Activated CD4-positive, alpha-beta T cell treated with anti-CD3 and anti-CD28 coated beads, Interleukin-2, amount 50 U/mL, for 16 hours (primary cell): ENCODE measurements at places on chromosomes 12 and 14.

DNA sequence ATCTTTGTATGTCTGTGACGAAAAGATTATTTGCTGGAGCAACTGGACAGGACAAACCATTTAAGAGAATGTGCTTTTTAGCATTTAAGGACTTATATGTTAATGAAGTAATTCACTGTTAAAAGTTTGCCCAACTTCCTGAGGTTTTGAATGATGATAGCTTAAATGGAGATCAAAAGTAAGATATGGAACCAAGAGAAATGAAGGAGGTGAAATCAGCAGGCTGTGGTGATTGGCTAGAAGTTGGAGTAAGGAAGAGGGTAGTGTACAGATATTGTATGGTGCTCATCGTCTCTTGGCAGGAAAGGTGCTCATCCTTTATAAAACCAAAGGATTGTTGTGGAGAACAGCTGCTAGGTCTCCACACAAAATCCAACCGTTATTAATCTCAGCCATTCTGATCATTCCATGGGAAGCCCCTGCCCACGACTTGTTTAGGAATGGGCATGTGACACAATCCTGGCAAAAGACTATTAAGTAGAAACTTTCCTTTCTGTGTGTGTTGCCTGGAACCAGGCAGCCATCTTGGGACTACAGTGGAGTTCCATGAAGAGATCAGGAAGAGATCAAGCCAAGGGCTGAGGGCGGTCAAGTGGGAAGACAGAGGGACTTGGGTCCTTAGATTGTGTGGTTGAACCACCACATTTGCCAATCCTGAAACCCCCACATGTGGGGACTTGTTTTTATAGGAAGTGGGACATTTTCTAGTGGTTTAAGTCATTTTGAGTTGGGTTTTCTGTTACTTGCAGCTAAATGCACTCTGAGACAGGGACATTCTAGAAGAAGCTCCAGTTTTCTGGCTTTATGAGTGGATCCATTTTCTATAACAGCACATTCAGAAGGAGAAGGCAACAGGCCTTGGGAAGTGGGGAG lies 56.8 kb upstream of the CHST11 start:
- no peak for DNase-seq

DNA sequence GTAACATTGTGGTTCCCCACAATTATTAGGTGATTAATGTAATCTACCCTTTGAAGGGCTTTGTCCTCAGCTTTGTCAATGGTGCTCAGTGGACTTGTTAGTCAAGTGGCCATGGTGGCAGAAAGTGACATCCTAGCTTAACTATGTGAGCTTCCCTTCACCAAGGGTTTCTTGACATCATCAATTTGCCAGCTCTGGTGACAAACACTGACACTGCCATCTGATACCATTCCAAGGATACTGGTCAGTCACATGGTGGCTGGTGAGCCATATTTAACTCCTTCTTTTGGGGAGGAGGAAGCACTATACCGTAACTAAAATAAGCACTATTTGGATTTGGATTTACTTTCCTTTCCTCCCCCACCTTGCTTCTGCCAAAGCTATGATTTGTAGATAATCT lies 115.7 kb downstream of the IGF1 start:
- no peak for DNase-seq

DNA sequence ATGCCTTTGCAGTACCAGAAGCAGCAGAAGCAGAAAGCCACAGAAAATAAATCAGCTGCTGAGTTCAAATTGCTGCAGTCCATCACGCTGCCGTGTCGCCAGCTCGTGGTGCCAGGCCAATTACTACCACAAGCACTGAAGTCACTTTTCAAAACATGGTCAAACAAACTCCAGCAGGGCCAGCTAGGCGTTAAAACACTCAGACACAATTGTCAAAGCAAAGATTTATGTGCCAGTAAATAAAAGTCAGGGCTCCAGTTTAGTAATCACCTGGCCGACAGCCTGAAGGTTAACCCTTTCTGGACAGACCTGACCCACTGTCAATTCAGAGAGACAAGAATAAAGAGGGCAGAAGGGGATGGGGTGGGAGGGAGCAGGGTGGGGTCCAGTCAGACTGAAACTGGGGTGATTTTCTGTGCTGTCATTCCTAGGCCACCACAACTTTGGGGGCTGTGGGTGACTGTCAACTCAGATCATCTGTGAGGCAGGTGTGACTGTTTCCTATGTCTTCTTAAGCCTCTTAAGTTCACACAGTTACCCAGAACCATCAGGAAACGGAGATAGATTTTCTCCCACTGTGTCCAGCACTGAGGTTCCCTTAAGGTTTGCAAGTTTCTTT lies 109.8 kb upstream of the FUT8 start:
- DNase-seq, result peak; percentile 93

DNA sequence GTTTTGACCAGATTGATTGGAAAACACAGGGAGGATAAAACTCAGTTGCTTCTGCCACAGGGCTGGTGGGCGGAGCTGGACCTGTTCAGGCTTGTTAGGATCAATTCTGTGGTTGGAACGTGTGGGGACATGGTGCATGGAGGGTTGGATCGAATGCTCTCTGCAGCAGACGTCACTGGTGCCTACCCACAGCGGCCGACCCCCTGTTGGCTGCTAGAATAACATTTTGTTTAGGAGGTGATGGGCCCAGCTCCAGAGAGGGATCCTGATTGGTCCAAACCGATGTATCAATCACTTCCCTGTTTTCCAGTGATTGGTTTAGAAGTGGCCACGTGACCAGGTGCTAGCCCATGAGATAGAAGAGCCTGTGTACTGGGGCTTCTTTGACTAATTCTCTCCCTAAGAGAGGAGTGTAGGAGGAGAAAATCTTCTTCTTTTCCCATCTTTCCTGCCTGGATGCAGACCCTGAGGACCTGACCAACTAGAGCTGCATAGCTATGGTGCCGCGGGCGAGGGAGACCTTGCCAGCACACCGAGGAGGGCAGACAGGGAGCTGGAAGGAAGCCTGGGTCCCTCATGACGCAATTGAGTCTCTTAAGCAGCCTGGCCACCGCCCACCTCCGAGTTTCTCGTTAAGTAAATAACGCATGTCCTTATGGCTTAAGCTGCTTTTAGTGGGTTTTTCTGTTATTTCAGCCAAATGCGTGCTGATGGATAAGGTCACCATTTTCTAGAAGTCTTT lies 163.5 kb downstream of the AACS start:
- DNase-seq, result no peak
